ENCODE measurements at places on chromosomes 7 and 10.
A peak's percentile ranks its signal among the peaks of the same experiment; 100 is the strongest.

- DNase-seq = no peak
Measured at GRCh38 chr10:124369986-124370385, 48.7 kb downstream of the OAT start.

DNA sequence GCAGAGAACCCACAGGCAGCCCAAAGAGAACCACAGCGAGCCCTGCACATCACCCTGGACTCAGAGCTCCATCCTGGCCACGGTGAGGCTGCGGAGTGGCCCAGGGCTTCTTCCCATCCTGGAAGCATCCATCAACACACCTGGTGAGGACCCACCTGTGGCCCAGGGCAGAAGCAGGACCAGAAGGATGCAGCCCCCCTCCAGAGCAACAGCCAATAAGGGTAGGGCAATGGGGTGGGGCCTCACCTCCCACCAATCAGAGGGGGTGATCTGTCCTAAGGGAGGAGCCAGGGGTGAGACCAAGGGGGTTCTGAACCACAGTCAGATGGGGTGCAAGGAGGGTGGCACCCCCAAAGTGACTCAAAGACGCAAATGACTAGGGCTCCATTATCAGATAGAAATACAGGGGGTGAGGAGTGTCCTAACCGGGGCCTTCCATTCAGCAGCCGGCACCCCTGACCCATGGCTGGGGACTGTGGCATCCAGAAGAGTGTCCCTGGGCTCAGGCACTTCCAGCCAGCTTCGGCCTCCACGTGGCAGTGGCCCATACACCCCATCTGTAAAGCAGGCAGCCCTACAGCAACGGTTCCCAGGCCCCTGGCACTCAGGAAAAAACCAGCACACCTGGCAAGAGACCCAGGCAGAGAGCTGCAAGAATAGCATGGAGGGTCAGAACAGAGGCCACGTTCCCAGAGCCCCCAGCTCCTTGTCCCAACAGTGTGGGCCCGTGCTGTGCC lies 36.9 kb downstream of the STK32C start:
- no peak for DNase-seq

GRCh38 chr10:124224331-124225028 lies 131.1 kb upstream of the CHST15 start:
- peak; percentile 16 for DNase-seq

DNA sequence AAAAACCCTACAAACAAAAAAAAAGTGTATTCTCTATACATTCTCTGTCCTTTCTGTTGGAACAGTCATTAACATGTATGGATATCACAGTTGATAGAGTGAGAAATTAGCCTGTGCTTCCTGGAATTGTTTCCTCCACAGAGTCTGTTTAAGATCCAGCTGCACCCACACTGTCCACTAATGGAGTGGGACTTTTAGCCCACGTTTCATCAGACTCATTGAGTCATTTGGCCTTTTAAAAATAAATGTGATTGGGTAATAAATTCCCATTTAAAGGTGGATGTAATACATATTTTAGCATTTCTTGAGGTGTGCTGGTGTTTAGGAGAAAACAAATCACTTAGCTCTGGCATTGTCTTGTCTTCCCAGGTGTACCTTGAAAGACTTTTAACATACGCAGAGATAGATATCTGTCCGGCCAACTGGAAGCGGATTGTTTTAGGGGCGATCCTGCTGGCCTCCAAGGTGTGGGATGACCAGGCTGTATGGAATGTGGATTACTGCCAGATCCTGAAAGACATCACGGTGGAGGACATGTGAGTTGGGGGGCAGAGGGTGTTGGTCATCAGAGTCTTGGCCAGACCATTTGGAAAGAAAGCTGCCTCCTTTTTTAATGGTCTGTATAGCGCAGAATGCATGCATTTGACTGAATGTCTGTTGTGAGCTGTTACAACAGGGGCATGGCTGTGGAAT lies 52.3 kb upstream of the GJD4 start:
- DNase-seq = no peak

DNA sequence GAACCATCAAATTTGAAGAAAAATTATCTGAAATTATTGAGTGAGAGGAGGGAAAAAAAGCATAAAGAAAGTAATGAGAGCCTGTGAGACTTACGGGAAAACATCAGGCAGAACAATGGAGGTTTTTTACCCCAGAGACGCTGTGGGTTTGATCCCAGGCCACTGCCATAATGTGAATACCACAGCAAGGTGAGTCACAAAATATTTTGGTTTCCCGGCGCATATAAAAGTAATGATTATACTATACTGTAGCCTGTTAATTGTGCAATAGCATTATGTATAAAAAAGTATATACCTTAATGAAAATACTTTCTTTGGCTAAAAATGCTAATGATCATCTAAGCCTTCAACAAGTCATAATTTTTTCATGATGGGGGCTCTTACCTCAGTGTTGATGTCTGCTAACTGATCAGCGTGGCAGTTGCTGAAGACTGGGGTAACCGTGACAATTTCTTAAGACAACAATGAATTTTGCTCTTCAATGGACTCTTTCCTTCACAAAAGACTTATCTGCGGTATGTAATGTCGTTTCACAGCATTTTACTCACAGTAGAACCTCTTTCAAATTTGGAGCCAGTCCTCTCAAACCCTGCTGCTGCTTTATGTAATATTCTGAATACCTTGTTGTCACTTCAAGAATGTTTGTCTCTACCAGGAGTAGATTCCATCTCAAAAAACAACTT lies 97.0 kb upstream of the FAM20C start:
- no peak for DNase-seq

- DNase-seq = no peak
Measured at GRCh38 chr10:50381642-50382041, 130.3 kb upstream of the ASAH2 start.

DNA sequence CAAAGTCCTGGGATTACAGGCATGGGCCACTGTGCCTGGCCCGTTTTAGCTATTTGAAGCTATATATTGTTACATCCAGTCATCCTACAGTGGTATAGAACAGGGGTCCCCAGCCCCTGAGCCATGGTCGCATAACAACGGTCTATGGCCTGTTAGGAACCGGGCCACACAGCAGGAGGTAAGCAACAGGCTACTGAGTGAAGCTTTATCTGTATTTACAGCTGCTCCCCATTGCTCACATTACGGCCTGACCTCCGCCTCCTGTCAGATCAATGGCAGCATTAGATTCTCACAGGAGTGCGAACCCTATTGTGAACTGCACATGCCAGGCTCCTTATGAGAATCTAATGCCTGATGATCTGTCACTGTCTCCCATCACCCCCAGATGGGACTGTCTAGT lies 26.3 kb upstream of the TSPAN33 start:
- no peak for DNase-seq

DNA sequence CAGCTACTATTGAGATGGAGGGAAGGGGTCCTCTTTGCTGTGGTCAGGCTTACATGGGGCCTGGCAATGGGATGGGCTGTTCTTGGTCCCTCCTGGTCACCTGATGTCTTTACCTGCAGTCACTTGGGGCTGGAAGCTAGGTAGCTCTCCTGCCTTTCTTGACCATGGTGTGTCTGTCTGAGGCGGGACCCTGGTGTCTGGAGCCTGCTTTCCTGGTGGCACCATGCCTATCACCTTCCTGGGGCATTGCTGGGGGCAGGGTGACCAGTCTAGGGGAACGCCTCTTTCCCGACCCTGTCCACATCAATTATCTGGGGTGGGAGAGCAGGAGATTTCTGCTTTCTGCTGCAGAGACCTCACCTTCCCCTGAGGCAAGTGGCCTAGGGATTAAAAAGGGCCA lies 55.6 kb downstream of the ARHGAP22 start:
- DNase-seq = no peak

DNA sequence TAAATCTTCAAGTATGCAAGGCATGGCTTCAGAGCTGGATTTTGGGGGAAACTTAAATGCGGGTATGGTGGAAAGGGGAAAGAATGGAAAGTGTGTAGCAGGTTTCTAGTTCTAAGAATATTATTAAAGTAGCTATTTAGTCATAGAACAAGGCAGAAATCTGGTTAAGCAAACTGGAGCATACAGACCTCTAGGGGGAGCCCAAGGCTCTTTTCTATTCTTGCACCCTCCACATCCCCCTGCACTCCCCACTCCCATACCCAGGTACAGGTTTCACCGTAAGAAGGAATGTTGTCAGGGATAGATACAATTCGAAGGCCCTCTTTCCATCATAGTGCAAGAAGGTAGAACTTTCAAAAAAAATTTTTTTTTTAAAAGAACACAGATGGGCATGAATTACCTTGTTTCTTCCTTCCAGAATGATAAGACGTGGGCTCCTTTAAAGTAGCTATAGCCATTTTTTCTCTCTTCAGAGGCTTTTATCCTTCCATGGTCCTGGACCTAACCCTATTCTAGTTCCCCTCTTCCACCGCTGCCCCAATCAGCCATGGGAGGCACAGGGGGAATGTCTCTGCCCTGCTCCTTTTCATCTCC lies 41.5 kb upstream of the SMIM30 start:
- DNase-seq = no peak

- DNase-seq = no peak
Measured at GRCh38 chr10:74118804-74119203, 31.8 kb downstream of the AP3M1 start.

DNA sequence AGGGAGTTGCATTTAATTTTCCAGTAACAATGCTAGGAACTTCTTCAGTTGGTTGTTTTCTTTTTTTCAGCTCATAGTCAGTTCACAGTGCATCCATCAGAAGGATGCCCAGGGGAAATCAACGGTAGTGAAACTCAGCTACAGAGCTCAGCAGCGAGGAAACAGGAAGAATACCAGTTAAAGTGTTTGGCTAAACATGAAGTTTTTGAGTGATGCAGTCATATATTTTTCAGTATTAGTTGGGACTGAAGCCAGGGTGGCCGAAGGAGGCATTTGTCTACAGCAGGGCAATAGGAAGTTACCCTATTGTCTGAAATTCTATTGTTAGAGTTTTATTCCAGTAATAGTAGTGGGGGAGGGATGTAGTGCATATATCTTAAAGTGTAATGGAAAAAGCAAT lies 45.3 kb upstream of the MALRD1 start:
- no peak for DNase-seq

DNA sequence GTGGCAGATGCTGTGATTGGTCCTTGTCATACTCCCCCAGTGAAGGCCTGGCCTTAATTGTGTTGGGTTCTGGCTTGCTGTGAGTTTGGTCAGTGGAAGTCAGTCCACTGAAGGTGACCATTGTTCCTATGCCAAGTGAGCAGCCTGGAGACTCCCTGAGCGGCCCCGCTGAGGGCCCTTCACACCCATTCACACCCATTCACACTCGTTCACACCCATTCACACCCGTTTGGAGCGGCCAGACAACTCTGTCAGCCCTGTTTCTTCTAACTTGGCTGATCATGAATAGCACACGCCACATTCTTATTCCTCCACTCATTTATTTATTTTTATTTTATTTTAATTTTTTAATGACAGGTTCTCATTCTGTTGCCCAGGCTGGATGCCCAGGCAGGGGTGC lies 61.5 kb downstream of the C10orf120 start:
- no peak for DNase-seq

DNA sequence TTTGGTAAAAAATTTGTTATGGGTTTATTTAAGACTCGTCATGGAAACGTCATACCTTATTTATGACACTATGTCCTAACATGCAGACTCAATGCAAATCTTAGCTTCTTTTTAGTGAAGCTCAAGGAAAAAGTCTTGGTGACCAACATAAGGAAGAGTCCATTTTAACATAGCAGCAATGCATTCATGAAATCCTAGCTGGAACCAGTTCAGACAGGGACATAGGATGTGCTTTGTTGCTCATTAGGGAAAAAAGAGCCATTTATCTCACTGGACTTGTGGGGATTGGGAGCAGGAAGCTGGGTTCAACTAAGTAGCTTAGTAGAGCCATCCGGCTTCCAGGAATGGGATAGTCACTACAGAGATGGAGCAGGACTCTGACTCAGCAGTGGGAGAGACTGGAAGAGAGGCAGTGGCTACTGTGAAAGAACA lies 100.7 kb upstream of the DKK1 start:
- DNase-seq = no peak

GRCh38 chr7:71817916-71818315 lies 594.2 kb downstream of the CALN1 start:
- DNase-seq = no peak

DNA sequence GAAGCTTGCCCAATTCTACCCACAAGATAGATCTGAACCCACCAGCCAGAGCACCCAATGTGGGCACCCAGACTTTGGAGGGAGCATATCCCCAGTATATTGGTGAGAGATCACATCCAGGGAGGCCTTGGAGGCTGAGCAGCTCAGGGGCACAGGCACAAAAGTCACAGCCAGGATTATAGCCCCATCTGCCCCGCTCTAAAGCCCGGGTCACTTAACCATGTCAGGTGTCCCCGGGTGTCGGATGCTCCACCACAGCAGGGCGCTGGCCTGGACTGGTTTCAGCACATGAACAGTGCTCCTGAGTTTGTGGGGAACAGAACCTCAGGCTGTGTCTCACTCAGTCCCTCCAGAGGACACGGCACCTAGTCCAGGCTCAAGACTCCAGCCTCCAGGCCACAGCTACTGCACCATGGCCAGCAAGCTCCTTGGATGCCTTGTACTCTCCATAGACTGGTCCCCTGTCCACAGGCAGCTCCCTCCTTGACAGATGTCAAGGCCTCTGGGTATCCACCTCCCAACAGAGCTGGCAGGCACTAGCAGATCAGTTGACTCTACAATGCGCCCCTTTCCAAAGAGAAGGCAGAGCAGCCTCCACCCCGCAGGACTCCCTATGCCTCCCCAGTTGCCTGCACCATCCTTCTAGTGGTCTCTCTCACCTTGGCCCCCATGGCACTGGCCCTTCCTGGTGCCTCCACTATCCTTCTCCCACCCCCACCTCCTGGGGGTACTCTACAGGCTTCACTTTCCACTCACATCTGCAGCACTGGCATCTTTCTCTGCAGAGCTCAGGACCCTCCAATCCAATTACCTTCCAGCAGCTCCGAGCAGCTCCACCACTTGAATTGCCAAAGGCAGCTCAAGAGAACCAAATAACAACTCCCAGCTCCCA lies 306.0 kb downstream of the GRID1 start:
- DNase-seq = no peak

DNA sequence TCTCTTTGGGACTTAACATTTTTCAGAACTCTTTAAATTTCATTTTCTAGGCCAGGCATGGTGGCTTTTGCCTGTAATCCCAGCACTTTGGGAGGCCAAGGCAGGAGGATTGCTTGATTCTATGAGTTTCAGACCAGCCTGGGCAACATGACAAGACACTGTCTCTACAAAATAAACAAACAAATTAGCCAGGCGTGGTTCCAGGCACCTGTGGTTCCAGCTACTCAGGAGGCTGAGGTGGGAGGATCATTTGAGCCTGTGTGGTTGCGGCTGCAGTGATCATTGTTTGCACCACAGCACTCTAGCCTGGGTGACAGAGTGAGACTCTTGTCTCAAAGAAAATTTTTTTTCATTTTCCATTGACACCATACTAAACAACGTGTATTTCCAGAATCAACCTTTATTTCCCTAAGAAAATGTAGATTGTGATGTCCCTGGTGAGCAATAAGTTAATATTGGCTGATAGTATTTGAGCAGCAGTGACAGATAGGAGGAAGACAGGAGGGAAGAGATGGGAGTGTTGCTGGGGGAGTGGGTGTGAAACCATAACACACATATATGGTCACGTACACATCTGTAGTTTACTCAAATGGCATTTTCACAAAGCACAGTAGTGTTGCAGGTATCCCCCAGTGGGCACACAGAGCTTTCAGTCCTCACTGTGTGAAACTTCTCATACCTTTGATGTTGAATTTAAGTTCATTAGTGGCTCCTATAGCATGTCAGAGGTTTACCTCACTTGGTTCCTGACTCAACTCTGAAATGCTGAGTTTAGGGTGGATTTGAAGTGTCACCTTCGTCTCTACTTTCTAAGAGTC lies 205.6 kb downstream of the AUTS2 start:
- no peak for DNase-seq
